Umbilical cord (tissue), 2 donors: ENCODE measurements at places on chromosomes 2 and 18. TPM values are rescaled to one million over a fixed set of nuclear protein-coding genes. Genes with fewer than 3 reads are reported as not detected.

SAG gene
- 14.7 TPM for total RNA-seq

TMEFF2 gene
- total RNA-seq, result 10.4 TPM

DNA sequence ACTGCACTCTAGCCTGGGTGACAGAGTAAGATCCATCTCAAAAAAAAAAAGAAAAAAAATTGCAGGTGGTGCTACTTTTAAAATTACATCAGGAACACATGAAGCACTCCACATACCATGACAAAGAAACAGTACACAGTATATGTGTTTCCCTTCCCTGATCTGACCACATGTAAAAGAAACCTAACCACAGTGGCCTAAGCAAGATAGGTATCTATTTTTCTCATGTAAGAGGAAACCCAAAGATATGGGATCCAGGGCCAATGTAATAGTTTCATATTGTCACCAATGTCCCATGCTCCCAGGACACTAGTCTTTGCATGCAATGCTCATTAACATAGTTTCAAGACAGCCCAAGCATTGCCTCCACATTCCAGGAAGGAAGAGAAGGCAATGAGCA, 99.9 kb downstream of the DYM start:
- DNase-seq, result no peak

DNA sequence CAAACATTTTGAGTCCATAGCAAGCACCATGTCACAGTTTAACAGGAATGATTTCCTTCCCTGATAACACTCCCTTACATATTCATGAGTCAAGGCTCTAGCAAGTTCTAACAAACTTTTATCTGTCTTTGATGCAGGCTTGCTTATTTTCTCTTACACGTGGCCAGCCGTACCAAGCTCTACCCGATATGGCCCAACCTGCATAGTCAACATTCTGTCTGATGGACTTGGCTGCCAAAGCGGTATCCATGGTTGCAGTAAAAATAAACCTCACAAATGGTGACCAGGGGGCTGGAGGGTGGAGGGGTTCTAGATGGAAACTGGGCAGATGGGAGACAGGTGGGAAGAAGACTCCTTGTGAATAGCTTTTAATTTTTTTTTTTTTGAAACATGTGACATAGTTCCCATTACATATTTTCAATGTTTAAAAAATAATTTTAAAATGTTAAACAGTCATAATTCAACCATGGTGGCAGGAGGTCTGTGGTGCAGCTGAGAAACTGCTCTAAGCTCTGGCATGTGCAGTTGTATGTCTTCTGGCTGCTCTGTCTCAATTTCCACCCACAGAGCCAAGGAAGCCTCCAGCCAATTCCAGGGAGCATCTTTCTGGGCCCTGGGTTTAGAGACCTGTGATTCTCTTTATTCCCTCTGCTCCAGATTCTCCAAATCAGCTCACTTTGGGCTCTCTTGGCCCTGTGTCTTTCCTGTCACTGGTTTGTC, 20.7 kb upstream of the CXCR1 start:
- peak; percentile 32 for DNase-seq

TOGARAM2 gene
- total RNA-seq, result 1.4 TPM

GRCh38 chr18:43830947-43831346, 553.7 kb upstream of the SYT4 start:
- DNase-seq, result no peak

GRCh38 chr18:42425025-42425424, 470.0 kb downstream of the PIK3C3 start:
- no peak for DNase-seq

GRCh38 chr18:56475250-56475649, 163.1 kb downstream of the TXNL1 start:
- no peak for DNase-seq

GRCh38 chr2:133635131-133635530, 66.9 kb upstream of the NCKAP5 start:
- DNase-seq, result peak; percentile 26

- DNase-seq, result no peak
Observed at GRCh38 chr2:78985558-78985957, 39.9 kb upstream of the REG3G start.

GRCh38 chr2:189580241-189580651, 340 bp downstream of the SLC40A1 start:
- DNase-seq, result no peak

- no peak for DNase-seq
Observed at GRCh38 chr2:195603998-195604397, 53.0 kb upstream of the SLC39A10 start.

- DNase-seq, result peak; percentile 26
Observed at GRCh38 chr2:118325321-118325955, 237.2 kb downstream of the INSIG2 start.

- DNase-seq, result no peak
Observed at GRCh38 chr2:158586491-158586890, 129.7 kb downstream of the PKP4 start.

DNA sequence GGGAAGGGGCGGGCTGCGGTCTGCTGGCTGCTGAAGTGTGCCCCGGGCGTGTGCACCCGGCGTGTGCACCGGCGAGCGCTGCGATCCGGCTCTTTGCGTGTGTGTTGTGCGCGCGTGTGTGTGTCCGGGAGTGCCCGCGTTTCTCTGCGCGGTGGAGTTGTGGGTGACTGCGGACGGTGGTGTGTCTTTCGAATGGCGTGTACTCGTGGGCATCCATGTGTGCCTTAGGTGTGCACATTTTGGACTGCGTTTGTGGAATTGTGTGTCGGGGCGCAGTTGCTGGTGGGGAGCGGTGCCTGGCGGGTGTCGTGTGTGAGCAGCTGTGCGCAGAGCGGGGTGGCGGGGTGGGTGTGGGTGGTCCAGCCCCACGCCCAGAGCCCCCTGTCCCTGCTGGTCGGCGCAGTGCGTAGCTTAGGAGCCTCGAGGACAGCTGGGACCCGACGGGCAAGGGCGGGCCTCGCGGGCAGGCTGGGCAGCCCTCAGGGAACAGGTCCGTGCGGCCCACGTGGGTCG, 533 bp downstream of the HPCAL1 start:
- no peak for DNase-seq

EFR3B gene
- total RNA-seq, result 4.3 TPM

DNA sequence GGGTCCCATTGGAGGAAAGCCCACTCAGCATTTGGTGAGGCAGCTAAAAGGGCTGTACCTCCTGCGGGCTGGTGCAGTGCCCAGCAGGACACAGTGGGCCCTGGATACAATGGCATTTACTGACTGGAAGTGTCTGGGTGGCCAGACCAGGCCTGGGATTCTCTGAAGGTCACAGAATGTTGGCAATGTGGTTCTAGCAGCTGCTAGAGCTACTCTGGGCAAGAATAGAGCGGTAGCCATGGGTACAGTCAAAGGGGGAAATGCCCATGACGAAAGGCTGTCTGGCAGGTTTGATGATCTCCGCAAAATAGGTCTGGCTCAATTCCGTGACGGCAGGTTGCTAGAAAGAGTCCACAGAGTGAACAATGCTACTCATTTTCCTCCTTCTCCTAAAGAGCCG, 241.8 kb downstream of the AFF3 start:
- DNase-seq, result peak; percentile 38

- DNase-seq, result peak; percentile 74
Observed at GRCh38 chr2:219521066-219521880, 7.0 kb downstream of the ASIC4 start.

DNA sequence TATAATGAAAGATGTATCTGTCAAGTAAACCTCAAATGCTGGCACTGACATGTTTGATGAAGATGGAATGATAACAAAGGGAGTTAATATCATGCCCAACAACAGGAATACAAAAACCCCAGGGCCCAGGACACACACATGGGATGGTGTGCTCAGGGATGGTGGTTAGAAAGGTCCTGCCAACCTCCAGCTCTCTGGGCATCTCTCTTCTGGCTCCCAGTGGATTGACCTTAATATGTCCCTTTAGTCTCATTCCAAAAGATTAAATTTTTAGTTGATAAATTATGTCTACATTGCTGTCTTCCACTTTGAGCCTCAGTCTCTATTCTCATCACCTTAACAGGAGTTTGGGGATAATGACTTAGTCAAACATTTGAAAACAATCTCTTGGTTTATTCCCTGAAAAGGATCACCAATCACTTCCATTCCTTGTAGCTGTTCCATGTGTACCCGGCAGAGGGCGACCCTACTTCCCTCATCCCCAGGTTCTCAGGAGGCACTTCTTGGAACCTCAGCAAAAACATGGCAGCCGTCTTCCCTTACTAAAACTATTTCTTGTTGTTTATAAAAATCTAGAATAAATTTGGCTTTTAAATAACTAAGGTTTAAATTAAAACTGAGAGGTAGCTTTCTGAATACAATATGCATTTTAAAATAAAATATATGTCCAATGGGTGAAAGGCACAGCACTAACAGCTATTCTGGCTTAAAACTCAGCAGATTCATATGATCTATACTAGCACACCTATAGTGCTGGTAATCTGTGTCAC, 29.6 kb downstream of the MCEE start:
- peak; percentile 10 for DNase-seq

DNA sequence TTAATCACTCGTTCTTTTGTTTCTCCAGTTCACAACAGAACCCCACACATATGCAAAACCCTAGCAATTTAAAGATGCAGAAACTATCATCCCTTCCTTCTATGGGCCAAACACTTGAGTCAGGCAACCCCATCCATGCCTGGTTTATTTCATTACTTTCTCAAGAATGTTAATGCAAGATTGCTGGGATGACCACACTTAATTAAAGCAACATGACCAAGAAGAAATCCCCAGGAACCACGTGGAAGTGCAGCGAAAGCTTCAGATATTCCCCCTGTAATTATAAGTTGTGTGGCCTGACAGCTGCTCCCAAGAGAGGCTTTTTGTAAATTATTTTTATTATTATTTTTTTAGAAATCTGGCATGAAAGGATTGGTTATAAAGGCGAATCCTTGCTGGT, 246.2 kb upstream of the ID2 start:
- no peak for DNase-seq

DNA sequence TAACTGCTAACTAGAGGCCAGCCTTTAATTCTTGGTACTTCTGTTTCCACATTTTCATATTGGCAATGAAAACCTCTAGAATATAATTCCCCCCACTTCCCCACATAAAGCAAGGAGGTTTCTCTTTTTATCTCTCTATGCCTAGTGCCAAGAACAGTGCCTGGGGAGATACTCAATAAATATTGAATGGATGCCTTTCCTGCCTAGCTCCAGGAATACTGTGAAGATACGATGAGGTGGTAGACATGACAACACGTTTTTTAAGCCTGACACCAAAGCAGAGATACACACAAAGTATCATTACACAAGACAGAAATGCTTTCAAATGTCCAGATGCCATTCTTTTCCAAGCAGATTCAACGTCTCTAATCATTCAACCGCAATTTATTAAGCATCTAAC, 535.5 kb downstream of the XIRP2 start:
- no peak for DNase-seq

DNA sequence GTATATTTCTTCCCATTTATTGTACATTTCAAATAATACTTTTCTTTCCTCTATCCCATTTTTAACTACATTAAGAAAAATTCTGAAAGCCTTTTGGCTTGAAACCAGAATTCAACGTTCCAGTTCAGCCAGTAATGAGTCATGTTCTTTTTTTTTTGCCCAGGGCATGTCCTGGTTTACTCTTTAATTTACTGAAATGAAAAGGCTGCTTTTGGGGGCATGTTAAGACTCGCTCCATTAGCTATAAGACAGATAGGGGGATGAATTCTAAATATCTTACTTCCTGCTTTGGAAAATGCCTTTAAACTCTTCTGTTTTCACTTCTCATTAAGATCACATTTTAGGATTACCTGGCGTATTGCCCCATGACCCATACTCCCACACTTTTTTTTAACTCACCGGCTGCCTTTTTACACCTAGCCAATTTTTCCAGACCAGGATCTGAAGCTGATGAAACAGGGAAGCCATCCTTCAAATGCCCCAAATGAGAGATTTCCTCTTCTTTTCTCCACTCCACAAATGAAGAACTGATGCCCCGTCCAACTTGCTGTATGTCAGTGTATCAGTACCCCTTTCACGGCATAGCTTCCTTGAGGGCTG, 585 bp downstream of the ABCA12 start:
- DNase-seq, result peak; percentile 72

- no peak for DNase-seq
Observed at GRCh38 chr18:74274700-74275099, 17.1 kb downstream of the CYB5A start.

- no peak for DNase-seq
Observed at GRCh38 chr2:136248242-136248641, 130.3 kb upstream of the CXCR4 start.

DNA sequence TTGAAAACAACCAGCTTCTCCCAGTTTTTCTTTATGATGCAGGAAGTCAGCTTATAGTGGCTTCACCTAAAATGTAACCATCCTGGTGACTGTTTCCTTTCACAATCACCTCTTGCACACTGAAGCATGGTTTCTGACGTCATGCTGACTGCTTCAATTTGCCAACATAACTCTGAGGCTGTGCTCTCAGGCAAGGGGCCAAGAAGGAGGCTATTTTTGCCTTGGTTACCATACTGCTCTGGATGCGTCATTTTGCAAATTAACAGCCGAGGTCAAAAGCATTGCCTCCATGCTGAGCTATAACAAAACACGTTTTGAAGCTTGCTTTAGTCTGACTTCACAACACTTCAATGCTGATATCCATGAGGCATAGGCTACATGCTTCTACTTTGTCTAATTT, 397.8 kb downstream of the METTL4 start:
- peak; percentile 61 for DNase-seq
